ENCODE measurements at places on chromosomes 13 and 19. TPM values are rescaled to one million over a fixed set of nuclear protein-coding genes. Genes with fewer than 3 reads are reported as not detected.
A peak's percentile ranks its signal among the peaks of the same experiment; 100 is the strongest.

GRCh38 chr19:49988433-49988832 is 27.5 kb upstream of the SIGLEC11 start:
- DNase-seq: no peak

ZIM2 gene
- not detected for total RNA-seq

DNA sequence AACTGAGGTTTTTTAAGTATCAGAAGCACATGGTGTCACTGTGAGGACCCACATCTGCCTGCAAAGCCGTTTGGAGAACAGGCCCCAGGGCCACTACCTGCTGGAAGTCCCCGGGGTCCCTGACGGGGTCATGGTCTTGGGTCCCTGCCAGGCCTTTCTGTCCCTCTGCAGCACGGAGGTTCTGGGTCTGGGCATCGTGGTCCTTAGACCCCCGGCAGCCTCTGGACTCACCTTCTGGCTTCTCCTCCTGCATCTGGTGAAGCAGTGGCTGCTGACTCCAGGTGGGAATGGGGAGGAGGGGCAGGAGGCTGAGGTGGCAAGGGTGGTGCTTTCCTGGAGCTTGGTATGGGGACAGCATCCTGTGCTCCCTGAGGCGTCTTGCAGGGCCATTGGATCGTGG is 198.6 kb downstream of the TEX29 start:
- DNase-seq: no peak

- DNase-seq: peak; percentile 75
Observed at GRCh38 chr19:41951686-41952172, 7.4 kb downstream of the RABAC1 start.

DNA sequence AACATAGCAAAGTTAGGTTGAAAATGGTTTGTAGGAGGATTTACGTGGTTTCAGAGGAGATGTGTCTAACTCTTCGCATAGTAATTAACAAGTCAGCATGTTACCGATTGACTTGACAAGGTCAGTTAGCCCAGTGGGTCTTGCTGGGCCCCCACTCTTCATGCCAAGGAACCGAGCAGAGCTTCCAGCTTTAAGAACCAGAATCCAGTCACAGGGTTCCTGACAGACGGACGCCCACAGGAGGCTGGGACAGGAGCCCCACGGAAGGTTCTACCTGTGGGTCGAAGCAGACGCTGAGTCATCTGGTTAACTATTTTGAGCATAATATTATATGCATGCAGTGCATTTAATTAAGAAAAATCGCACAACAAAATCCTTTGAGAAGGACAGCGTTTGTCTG is 3.5 kb downstream of the TMEM255B start:
- DNase-seq: no peak

CEACAM4 gene
- total RNA-seq: 1.1 TPM

- DNase-seq: no peak
Observed at GRCh38 chr13:27406178-27406939, 18.1 kb upstream of the GTF3A start.

- DNase-seq: no peak
Observed at GRCh38 chr13:49840266-49840665, 47.8 kb upstream of the KPNA3 start.

GRCh38 chr13:114064450-114065140 is 67.8 kb downstream of the RASA3 start:
- DNase-seq: no peak

HIPK4 gene
- not detected for total RNA-seq

GRCh38 chr13:95516492-95516891 is 36.0 kb upstream of the CLDN10 start:
- DNase-seq: no peak

DNA sequence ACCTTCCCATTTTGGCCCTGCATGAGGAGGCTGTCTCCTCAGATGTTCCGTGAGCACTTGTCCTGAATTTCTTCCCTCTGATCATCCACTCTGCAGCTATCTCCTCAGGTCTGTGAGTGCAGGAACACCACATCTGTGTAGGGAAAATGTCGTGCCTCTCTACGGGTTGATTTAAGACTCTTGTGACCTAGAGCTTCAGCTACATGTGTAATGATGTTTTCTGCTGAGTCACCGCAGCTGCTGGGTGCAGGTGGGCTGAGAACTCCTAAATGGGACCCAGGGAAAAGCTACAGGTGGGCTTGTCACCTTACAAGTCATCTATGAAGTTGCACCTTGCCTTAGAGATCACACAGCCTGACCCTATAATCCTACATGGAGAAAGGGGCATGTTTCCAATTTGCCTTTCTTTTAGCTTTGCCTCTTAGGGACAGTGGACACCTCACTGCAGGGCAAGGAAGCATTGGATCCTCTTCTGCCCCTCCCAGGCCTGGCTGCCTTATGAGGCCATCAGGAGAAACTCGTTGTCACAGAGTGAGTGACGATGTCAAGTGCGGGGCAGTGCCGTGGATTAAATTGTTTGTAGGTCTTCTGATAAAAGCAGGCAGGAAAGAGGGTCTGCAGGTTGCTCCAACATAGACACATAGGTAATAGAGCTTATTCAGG is 122.3 kb downstream of the DNAJC15 start:
- DNase-seq: no peak

DNA sequence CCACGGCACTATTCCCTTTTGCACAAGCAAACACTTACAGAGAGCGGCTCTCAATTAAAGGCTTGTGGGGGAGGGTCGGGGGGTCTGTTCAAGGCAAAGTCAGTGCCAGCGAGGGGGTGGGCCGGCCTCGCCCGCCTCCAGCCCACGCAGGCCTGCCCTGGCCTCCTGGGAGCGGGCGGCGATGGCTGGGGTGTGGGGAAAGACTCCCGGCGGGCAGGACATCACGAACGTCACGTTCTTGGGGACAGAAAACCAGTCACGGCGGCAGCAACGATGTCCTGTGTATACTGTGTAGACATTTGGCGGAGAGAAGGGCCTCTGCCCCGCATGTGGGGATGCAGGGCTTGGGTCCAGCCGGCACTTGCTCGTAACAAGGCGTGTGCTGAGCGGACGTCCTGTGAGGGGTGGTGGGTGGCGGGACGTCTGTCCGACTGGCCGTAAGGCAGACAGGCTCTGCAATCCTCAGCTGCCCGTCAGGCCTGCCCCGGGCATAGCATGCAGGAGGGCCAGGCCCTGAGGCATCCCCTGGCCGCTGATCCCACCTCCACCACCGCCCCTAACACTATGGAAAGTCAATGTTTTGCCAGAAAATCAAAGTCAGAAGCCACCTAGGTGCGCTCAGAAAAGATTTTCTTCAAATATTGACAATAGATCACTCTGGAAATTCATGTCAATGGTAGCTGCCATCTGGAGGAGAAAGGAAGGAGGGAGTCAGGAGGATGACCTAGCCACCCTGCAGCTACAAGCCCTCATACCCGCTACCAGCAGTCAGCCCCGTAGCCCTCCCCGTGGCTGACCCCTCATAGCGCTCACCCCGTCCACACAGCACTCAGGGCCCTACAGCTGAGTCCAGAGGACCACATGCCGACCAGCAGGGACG is 5.8 kb upstream of the EPHX3 start:
- DNase-seq: no peak

ATCAY gene
- not detected for total RNA-seq

AP1M2 gene
- not detected for total RNA-seq

FCAR gene
- total RNA-seq: not detected

GRCh38 chr19:4636151-4636717 is 3.1 kb upstream of the TNFAIP8L1 start:
- DNase-seq: peak; percentile 73

CEACAM20 gene
- total RNA-seq: not detected

DNA sequence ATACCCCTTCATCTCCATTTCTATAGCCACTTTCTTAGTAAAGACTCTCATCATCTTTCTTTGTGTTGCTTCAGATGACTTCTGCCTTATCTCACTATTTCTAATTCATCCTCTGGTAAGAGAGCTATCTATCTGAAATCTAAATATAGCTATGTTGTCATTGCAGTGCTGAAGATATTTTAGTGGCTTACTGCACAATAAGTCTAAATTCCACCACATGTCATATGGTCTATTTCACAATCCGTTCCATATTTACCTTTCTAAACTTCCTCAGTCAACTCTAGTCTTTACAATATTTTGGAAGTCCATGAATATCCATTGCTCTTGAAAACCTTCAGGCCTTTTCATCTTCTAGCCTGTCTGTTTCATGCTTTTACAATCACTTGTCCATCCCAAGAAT is 465.1 kb upstream of the SLC10A2 start:
- no peak for DNase-seq

DNA sequence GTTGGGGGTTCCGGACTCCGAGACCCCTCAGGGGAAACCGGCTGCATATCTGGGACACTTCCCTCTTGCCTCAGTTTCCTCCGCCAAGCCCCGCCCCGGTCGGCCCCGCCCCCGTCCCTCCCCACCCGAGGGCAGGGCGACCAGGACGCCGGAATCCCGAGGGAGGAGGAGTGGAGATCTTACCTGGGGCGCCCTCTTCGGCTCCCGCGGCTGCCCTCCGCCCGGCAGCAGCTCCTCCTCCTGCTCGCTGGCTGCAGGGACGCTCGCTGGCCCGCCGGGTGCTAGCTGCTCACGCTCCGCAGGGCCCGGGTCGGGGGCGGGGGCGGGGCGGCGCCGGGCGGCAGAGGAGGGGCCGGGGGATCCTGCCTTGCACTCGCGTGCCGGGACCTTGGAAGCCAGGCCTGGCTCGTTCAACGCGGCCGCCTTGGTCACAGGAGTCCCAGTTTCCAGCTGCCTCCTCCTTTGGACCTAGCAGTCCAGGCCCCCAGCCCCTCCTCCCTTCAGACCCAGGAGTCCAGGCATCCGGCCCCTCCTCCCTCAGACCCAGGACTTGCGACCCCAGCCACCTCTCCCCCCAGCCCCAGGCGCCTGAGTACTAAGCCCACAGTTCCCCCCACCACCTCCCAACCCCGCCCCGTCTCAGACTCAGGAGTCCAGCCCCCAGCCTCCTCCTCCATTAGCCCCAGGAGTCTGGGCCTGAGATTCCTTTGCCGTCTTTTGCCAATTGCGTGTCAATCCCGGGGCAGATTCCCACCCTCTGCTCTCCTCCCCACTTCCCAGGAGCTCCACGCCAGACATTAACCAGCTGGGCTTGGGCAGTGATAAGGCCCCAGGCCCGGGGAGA is at the start of gene NTF4:
Gene NTF4 (minus strand): TSS at position 51 of the 844 bp plus-strand sequence. CDS start 2,821 bp downstream, outside the sequence.
- no peak for DNase-seq

- no peak for DNase-seq
Observed at GRCh38 chr13:112244061-112244460, 132.1 kb upstream of the SPACA7 start.
